Mesangial cell (primary cell): ENCODE measurements at places on chromosomes 6 and 20. TPM values are rescaled to one million over a fixed set of nuclear protein-coding genes. Genes with fewer than 3 reads are reported as not detected.

Gene LY6G5C
- 0.65 TPM in 1 of 2 replicates, not detected in the other for total RNA-seq

Gene TP53TG5
- total RNA-seq = not detected in 2 replicates

Gene DYNLT2
- total RNA-seq = 0.63 and 0.65 TPM in 2 replicates

Gene RAMACL
- 0.49 and 0.51 TPM in 2 replicates for total RNA-seq

Gene EIF6
- 244 and 387 TPM in 2 replicates for total RNA-seq

Gene HTR1B
- total RNA-seq = 1.4 and 2.1 TPM in 2 replicates

Gene PSORS1C1
- total RNA-seq = 0.49 and 1.4 TPM in 2 replicates

Gene DDO
- 0.16 and 0.25 TPM in 2 replicates for total RNA-seq

Gene MEA1
- total RNA-seq = 41.8 and 70.6 TPM in 2 replicates

Gene MMP24OS
- 38.0 and 39.1 TPM in 2 replicates for total RNA-seq

Gene EYA4
- total RNA-seq = 0.16 and 1.5 TPM in 2 replicates

Gene CYP39A1
- 0.16 and 0.51 TPM in 2 replicates for total RNA-seq

Gene TULP1
- not detected in 2 replicates for total RNA-seq

Gene FGD2
- not detected in 2 replicates for total RNA-seq

Gene CALHM6
- total RNA-seq = 1.6 and 2.6 TPM in 2 replicates

Gene FOXS1
- 2.3 and 15.2 TPM in 2 replicates for total RNA-seq

Gene RSPO3
- 0.16 and 0.25 TPM in 2 replicates for total RNA-seq

Gene ARMH2
- not detected in 2 replicates for total RNA-seq

Gene C20orf141
- 0.76 TPM in 1 of 2 replicates, not detected in the other for total RNA-seq

Gene PDE10A
- total RNA-seq = 9.6 and 13.8 TPM in 2 replicates

Gene OR2H1
- not detected in 2 replicates for total RNA-seq

Gene SPDEF
- total RNA-seq = not detected in 2 replicates

Gene HLA-G
- total RNA-seq = not detected in 2 replicates

Gene GSTA2
- total RNA-seq = not detected in 2 replicates

Gene GTSF1L
- not detected in 2 replicates for total RNA-seq

Gene TOX2
- total RNA-seq = 5.1 and 6.6 TPM in 2 replicates

Gene CABLES2
- 2.3 and 5.2 TPM in 2 replicates for total RNA-seq

Gene PNLDC1
- 0.13 TPM in 1 of 2 replicates, not detected in the other for total RNA-seq

Gene MAP1LC3A
- total RNA-seq = 28.4 and 92.3 TPM in 2 replicates

Gene C20orf202
- total RNA-seq = 0.13 TPM in 1 of 2 replicates, not detected in the other

Gene HLA-DOA
- under 0.01 TPM in 1 of 2 replicates, not detected in the other for total RNA-seq

Gene KIFC1
- 9.0 and 126 TPM in 2 replicates for total RNA-seq

Gene BHLHE23
- not detected in 2 replicates for total RNA-seq

Gene CGA
- not detected in 2 replicates for total RNA-seq

Gene CST4
- not detected in 2 replicates for total RNA-seq

Gene PAX1
- total RNA-seq = not detected in 2 replicates

Gene SOBP
- 0.63 and 0.98 TPM in 2 replicates for total RNA-seq

Gene HCK
- not detected in 2 replicates for total RNA-seq

Gene C20orf96
- 2.3 and 6.0 TPM in 2 replicates for total RNA-seq

Gene HLA-DQA1
- total RNA-seq = not detected in 2 replicates

Gene TTK
- 1.4 and 34.1 TPM in 2 replicates for total RNA-seq

Gene RBM24
- 5.9 and 9.9 TPM in 2 replicates for total RNA-seq

Gene SLC35D3
- total RNA-seq = not detected in 2 replicates

Gene IPCEF1
- 0.33 and 0.51 TPM in 2 replicates for total RNA-seq

Gene HLA-DQB2
- total RNA-seq = 0.16 TPM in 1 of 2 replicates, not detected in the other

Gene CGAS
- 2.2 and 5.4 TPM in 2 replicates for total RNA-seq

Gene EPHA7
- total RNA-seq = 1.1 and 26.4 TPM in 2 replicates

Gene RHAG
- total RNA-seq = not detected in 2 replicates

Gene MAVS
- 22.0 and 29.4 TPM in 2 replicates for total RNA-seq

Gene PPP1R10
- total RNA-seq = 22.0 and 36.1 TPM in 2 replicates

Gene DAAM2
- total RNA-seq = 1.8 and 5.2 TPM in 2 replicates

Gene PDRG1
- total RNA-seq = 6.5 and 7.0 TPM in 2 replicates

Gene MYCT1
- 0.16 and 0.25 TPM in 2 replicates for total RNA-seq

Gene PERP
- 41.5 and 43.3 TPM in 2 replicates for total RNA-seq

Gene C6orf52
- 1.6 TPM in 1 of 2 replicates, not detected in the other for total RNA-seq

Gene NCOA3
- 16.9 and 25.7 TPM in 2 replicates for total RNA-seq

Gene DBNDD2
- 36.2 and 36.6 TPM in 2 replicates for total RNA-seq

Gene ABHD16B
- total RNA-seq = not detected in 2 replicates

Gene KIAA1755
- total RNA-seq = 6.3 and 7.5 TPM in 2 replicates
